Activated T-helper 1 cell treated with anti-CD3 and anti-CD28 coated beads, Interleukin-2, amount 50 U/mL, for 16 hours (primary cell): ENCODE measurements at places on chromosomes 6 and 20.

DNA sequence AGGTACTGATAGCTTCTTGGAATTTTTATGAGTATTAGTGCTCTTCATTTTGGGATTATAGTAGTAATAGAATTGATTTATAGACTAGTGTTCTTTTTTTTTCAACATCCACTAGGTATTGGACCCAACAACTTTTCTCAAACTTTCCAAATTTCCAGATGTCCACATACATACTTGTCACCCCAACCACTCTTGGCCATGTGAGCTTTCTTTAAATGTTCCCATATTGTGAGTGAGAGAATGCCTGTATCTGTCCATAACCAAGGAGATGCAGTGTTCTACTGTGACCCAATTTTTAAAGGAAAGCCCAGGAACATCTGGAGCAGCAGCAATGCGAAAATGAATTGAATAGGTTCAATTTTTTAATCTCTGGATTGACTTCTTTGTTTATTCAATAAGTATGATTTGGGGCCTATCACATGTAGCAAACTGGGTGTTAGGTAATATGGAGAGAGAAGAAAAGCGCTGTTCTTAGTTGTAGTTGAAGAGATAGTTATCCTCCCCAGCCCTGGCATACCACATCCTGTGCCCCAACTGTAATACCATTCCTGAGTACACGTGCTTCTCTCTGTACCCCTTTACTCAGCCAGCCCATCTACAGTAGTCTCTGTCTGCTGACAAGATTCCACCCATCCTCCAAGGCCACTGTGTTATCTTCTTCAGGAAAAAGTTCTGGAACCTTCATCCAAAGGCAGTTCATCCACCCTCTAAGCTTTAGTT, 116.8 kb upstream of the SUPT3H start:
- no peak for DNase-seq

GRCh38 chr6:12698298-12698697, 18.3 kb upstream of the PHACTR1 start:
- no peak for DNase-seq

DNA sequence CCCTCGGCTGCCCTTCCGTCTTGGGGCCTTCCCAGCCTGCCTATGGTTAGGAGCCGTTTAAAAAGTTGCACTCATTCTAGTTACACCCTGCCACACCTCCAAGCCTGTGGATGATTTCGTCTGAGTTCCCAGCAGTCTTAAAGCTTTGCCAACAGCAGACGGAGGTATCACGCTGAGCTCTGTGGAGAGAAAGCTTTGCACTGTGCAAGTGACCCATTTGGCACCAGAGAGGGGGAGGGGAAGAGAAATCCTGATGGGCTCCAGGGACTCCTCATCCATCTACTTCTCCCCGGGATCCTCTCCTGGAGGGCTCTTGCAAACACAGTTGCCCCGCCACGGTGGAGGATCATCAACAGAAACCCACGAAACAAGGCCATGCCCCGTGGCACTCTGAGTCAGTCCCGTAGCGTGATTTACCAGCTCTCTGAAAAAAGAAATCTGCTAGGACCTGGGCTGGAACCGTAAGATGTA, 98.8 kb upstream of the CITED2 start:
- no peak for DNase-seq

DNA sequence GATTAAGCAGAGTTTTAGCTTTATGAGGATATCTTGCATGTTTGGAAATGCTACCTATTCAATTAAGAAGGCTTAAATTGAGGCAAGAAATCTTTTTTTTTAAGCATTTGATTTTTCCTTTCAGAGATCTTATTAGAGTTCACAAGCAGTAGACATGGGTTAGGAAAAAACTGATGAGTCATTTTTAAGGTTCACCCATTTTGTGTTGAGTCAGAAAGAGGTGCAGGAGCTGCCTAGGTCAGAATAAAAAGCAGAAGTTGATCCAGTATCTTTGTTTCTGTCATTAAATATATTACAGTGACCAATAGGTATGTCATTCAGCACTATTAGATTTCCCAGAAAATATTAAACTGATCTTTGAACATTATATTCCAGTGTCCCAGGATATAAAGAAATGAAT, 306.8 kb downstream of the LMBRD1 start:
- DNase-seq: no peak

GRCh38 chr20:62967628-62968351, 15.3 kb downstream of the SLC17A9 start:
- DNase-seq: no peak

DNA sequence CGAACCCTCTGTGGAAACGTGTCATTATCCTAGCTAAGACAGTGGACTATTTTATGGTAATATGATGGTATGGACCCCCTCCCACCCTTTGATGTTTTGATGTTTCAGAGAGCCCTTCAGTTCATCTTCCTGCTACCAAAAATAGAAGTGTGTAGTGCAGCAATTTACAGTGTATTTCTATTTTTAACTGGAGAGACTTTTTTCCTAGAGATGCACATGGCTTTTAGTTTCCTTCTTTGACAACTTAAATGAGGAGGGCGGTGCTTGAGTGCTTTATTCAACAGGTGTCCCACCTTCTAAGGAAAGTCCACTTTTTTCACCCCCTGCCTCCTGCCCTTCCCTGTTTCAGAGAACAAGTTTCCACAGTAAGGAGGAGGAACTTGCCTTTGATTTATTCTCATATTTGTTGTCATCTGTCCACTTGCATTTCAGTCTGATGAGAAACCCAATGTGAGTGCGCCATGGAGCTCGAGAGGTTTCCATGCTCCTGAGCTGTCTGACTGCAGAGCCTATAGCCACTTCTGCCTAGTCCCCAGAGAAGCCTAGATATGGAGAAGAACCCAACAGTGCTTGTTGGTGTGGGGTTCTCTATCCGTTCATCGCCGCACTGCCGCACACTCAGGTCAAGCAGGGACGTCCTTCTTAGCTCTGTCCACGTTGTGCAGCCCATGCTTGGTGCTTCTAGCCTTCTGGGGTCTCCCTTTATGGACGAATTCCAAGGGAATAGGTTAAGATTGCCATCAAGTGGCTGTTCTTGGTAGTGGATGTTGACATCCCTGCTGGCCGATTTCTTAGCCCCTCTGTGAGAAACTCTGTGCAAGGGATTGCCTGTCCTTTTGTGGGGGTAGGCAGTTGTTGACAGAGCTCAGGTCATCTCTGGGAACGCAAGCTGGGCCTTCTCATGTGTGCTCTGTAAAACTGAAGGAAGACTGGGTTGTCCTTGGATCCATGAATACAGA, 144.2 kb downstream of the JARID2 start:
- DNase-seq: no peak

DNA sequence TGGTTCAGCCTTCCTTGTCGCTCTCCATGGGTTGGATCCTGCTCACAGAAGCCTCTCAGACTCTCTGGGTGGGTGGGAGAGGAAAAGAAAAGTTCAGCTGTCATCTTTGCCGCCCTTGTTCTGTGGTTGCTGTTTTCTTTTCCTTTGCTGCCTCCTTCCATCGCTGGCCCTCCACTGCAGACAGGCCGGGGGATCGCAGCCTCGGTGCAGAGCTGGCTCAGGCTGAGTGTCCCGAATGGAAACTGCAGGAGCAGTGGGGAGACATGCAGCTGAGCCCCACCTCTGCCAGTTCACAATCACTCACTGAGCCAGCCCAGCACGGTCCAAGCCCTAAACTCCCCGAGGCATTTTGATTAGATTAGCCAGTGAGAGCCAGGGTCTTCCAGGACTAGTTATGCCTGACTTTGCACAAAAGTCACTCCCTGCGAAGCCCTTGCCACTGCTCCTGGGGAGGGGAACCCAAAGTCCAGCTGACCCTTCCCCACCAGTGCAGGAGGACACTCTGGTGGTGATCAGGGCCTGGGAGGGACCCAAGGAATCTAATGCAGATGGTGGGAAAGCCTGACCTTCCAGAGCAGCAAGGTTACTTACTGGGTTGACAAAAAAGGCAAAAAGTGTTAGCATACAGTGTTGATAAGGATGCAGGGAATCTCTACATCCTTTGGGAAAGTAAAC, 14.0 kb downstream of the NRN1 start:
- DNase-seq: no peak

DNA sequence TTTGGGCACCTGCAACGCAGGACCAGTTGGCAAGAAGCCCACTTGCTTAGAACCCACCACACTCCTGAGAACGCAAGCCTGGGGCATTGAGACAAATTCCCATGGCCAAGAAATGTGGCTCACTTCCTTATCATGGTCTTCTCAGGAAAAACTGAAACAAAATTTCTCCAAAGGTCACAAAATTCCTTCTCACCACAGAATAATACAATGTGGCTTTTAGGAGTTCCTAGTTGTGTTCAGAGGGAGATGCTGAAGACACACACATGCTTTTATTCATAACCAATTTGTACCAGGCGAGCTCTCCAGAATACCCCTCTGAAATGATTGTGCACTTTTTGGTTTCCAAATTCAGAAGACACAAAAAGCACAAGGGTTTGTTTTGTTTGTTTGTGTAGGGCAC, 31.6 kb downstream of the ADTRP start:
- DNase-seq: no peak

- no peak for DNase-seq
Observed at GRCh38 chr6:18467741-18468502, 80.8 kb downstream of the RNF144B start.

GRCh38 chr6:43838276-43839036, 68.4 kb downstream of the VEGFA start:
- no peak for DNase-seq

DNA sequence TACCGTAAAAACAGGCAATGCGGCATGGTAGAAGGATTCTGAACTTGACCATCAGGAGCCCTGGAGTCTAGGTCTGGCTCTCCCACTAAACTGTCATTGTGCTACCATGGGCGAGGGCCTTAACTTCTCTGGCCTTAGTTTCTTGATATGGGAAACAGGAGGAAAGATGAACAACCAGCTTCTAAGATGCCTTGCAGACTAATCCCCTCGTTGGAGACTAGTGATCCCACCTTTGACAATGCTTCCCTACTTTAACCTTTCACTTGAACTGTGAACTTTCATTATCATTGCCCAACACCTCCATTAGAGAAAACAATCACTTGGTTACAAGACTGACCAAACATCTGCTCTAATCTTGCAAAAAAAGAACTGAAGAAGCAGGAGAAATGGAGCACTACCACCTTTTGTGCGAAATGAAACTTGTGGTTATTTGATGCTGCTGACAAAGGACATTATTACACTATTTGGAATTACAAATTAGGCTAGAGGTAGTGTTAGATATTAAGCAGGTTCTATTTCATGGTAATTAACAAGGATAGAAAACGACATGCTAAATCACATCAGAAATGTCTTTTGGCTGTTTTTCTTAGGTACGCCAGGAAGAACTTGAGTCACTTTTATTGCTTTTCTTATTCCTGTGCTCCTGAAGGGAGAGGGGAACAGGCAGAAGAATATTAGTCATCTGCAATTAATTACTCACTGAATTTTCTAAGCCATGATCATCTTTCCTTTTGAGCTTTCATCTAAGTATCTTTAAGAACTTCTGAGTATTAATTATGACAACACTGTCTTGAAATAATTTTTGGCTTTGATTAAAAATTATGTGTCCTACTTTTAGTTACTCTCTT, 39.1 kb upstream of the ARHGAP18 start:
- DNase-seq: no peak

- DNase-seq: no peak
Observed at GRCh38 chr6:44255105-44255808, 2.1 kb downstream of the SLC35B2 start.

DNA sequence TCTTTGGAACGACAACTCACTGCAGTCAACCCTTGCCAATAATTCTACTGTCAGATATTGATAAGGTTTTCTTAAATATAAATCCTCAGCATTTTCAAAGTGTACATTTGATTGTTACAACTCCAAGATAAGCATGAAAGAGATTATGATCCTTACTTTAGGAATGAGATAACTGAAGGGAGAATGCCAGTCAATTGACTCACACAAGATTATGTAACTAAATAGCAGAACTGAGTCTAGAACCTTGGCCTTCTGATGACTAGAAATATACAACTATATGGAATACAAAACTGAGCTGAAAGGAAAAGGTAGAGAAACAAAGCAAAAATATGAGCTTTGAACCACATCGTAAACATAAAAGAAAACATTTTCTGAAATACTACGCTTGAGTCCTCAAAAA, 26.9 kb upstream of the STXBP5 start:
- DNase-seq: no peak

DNA sequence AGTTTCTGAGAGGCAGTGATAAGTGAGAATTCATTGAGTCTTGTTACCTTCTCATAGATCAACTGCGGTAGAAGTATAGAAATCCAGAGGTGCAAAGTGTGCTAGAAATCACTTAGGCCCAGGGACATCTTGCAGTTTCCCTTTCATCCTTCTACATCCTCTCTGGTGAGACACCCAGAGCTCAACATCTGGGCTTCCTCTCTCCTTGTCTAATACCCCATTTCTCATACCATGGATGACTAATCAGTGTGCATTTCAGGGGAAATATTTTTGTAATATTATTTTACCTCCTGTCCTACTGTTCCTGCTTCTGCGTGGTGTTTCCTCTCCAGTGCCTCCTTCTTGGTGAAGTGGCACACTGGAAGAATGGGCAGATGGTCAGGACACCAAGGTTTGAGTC, 322.4 kb downstream of the TFAP2B start:
- no peak for DNase-seq

- DNase-seq: no peak
Observed at GRCh38 chr6:29564875-29565274, 5.3 kb upstream of the UBD start.

- no peak for DNase-seq
Observed at GRCh38 chr6:137852346-137852745, 14.7 kb upstream of the TNFAIP3 start.

DNA sequence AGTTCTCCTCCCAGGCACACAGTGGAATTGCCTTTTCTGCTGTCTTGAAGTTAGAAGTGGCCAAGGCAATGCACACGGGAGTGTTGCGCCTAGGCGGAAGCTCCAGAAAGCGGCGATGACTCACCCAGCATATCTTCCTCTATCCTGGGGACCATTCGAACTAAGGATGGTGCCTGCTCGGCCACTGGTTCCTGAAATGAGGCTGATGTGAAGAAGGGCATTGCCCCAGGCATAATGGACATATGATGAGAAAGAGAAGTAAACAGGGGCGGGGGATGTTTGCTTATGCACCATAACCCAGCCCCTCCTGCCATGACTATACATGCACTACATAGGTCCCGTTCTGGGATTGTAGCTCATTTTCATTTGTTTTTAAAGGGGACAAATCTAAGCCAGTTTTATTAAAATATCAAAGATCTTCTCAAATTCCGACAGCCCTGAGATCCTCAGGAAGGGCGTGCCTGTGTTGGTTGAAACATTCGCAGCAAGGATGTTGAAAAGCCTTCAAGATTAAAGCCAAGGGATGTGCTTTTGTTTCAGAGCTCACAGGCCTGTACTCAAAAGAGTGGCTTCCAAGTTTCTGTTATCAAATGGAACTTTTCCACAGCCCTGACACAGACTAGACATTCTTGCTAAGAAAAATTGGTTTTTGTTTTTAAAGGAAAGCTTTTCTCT, 218.5 kb downstream of the LY86 start:
- DNase-seq: no peak
